ENCODE measurements at places on chromosomes 4 and X.
A peak's percentile ranks its signal among the peaks of the same experiment; 100 is the strongest.

DNA sequence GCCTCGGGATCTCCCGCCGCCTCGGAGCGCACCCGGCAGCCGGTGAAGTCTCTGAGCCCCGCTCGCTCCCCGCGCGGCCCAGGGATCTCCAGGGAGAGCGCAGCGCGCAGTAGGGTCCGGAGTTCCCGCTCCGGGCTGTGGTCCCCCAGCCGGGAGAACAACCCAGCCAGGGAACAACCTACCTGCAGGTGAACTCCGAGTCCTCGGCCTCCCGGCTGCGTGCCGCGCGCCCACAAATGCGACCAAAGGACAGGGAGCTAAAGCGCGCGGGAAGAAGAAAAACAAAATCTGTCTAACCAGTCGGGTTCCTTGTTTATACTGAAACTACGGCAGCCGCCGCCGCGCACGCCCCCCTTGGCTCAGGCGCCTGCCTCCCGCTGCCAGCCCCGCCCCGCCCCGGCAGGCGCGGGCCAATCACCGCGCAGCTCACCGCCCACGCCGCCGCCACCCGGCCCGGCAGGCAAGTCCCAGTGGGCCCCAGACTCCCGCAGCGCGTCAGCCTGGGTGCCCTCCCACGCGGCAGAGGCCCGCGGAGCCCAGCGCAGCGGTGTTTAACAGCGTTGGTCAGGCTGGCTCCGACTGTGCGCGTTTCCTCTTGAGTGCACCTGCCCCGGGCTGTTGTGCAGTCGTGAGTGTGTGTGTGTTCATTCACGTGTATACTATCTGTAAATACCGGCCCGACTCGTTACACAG, at the start of gene RASGEF1B:
Gene RASGEF1B, minus strand, starts transcription at position 320 of the 693 bp plus-strand sequence. CDS start 12,399 bp downstream, outside the sequence.
- peak; percentile 87 for DNase-seq

GRCh38 chr4:177281351-177281909, 28.2 kb upstream of the NEIL3 start:
- DNase-seq: no peak

DNA sequence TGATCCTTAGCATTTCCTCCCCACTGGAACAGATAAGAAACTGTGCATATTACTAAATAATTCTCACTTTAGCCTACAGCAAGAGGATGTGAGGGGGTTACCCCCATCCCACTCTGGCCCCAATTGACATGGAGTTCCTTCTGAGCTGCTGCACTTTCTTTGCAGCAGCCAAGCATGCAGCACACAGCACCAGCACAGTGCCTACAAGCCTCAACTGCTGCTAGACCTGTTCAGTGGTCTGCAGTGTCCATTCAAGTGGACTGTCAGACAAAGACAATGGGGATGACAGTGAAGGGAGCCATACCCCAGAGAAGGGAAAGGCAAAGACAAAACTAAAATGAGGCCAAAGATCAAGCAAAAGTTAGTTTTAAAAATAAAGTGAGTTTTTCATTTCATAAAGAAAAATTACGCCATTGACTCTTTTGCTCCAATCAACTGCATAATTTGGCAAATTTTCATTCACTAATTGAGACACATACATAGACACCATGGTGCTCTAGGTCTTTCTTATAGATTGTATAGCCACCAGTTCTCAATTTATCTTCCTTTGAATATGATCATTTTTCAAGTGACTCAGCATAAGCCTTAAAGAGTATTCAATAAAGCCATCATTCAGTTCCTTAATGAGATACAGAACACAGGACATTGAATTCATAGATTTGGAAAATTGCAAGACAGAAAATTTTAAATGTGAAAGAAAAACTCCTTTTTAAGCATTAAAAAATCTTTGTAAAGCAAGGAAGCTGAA, 410.6 kb downstream of the HNRNPD start:
- no peak for DNase-seq

GRCh38 chr4:24793219-24794005, 2.0 kb upstream of the SOD3 start:
- DNase-seq: no peak

GRCh38 chr4:149713031-149713430, 102.6 kb downstream of the IQCM start:
- no peak for DNase-seq

DNA sequence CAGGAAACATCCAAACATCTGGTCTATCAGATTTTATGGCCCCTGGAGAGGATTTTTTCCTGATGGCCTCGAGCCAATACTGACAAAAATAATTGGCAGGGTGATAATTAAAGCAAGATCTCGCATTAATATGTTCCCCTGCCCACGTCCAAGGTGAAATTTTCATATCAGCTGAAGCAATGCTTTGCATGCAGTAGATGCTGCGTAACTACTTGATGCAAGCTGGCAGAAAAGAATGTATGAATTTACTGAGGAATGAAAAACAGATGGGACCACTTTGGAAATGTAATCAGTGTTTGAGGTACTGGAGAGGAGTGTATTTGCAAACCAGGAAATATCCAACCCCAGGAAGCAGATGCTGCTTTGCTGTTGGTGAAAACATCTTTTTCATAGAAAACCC, 36.8 kb upstream of the REST start:
- no peak for DNase-seq

DNA sequence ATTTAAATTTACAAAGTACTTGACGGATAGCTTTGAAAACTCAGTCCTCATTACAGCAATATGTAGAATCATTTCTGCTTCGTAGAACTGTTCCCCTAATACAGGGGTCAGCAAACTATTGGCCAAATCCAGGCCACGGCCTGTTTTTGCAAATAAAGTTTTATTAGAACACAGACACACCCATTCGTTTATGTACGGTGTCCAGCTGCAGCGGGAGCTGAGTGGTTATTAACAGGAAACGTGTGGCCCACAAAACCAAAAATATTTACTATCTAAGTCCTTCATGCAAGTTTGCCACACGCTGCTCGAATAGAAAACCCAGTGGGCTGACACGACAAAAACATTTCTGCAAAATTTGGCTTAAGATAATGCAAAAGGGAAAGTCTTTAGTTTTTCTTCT, 146.5 kb downstream of the AFAP1 start:
- no peak for DNase-seq

GRCh38 chrX:71549986-71550385, 17.1 kb downstream of the OGT start:
- DNase-seq: no peak

DNA sequence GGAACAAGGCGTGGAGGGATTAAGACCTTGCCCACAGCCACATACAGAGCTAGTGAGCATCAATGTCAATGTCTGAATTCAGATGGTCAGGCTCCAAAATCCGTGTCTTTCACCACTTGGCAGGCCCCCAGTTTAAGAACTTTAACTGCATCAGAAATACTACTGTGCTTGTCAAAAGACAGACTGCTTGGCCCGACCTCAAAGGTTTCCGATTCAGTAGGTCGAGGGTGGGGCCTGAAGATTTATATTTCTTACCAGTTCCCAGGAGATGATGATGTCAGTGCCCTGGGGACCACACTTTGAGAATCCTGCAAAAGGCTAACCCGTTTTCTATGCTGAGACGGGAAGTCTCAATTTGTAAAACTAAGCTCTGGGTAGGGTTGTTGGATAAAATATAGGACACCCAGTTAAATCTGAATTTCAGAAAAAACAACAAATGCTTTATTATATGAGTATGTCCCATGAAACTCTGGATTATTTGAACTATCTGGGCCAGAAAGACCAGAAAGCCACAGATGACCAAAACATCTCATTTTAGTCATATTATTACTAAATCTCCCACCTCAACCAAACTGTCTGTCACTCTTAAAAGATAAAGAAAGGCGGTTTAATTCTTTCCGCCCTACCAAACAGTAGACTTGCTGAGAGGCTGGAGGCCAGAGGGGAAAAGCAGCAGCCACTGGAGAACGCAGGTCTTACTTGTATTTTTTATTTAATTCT, 42.7 kb downstream of the GATB start:
- no peak for DNase-seq

GRCh38 chr4:123609829-123610228, 213.2 kb downstream of the SPRY1 start:
- no peak for DNase-seq

- no peak for DNase-seq
Measured at GRCh38 chr4:23878912-23879732, 10.7 kb downstream of the PPARGC1A start.

GRCh38 chrX:82813671-82814078, 694.4 kb upstream of the POU3F4 start:
- DNase-seq: no peak

GRCh38 chr4:155632310-155632840, 34.3 kb upstream of the GUCY1A1 start:
- no peak for DNase-seq

DNA sequence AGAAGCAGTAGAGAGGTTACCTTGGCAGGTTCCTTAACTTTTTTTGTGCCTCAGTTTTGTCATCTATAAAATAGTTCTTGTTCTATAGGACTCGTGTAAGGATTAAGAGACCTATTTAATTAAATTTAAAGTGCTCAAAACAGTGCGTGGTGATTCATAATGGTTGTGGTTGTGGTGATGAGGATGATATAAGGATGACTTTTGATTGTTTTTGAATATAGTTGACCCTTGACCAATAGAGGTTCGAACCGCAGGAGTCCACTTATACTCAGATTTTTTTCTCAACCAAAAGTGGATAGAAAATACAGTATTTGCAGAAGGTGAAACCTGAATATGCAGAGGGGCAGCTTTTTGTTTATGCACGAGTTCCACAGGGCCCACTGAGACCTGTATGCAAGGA, 14.6 kb downstream of the SMAD1 start:
- no peak for DNase-seq

DNA sequence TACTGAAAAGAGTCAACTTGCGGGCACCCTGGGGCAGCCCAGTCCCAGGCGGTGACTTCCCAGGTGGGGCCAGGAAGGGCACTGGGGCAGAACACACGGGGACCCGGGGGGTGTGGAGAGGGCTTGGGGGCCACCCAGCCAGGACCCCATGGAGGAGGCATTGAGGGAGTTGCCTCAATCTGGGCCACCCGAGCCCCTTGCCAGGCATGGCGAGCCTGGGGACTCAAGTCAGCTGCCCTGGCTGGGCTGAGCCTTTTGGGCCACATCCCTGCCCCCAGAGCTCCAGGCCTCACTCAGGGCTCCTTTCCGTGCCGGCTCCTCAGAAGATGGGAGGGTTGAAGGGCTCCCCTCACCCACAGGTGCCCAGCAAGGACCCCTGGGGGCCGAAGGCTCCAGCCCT, 6.6 kb upstream of the CPLX1 start:
- no peak for DNase-seq

GRCh38 chr4:167000141-167000852, 234.0 kb downstream of the SPOCK3 start:
- no peak for DNase-seq

- DNase-seq: no peak
Measured at GRCh38 chr4:1030559-1030958, 19.1 kb downstream of the FGFRL1 start.

- DNase-seq: no peak
Measured at GRCh38 chr4:68658672-68659071, 11.8 kb downstream of the UGT2B15 start.

GRCh38 chrX:114390251-114390796, 193.6 kb upstream of the HTR2C start:
- no peak for DNase-seq

GRCh38 chrX:38249965-38250364, 29.3 kb upstream of the SRPX start:
- DNase-seq: no peak

- no peak for DNase-seq
Measured at GRCh38 chr4:140584439-140584838, 15.7 kb upstream of the UCP1 start.

- DNase-seq: no peak
Measured at GRCh38 chrX:118756101-118756500, 28.7 kb downstream of the IL13RA1 start.

- DNase-seq: no peak
Measured at GRCh38 chrX:150293311-150294013, 69.7 kb upstream of the MAMLD1 start.

GRCh38 chr4:177444911-177445736, 2.9 kb upstream of the AGA start:
- no peak for DNase-seq

DNA sequence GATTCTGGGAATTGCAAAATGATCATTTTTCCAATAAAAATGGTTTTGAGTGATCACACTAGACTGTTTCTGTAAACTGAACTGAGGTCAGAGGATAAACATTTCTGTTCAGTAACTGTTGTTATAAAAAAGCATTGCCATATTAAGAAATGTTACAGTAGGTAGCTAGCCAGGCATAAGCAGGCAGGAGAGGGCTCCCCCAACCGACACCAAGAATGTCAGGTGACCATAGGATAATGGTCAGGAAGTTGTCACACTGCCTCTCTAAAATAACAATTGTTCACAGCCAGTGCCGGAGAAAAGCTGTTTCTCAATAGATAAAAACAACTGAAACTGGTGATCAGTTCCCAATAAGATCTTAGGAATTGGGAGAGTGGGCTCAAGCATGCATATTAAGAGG, 306.2 kb upstream of the SLIT2 start:
- DNase-seq: no peak

DNA sequence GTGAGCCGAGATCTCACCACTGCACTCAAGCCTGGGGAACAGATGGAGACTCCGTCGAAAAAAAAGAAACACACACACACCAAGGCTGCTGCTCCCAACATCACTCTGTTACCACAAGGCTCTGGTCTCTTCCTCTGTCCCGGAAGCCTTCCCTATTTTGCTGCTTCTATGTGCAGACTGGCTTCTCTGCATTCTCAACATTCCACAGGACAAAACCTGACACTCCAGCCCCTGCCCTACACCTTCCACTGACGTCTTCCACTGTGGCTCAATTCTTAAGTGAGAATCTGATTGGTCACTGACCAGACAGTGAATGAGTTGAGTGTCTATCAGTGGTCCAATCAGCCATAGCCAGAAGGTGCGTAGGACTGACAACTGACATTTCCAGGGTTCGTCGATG, 5.9 kb downstream of the ODAPH start:
- DNase-seq: no peak

DNA sequence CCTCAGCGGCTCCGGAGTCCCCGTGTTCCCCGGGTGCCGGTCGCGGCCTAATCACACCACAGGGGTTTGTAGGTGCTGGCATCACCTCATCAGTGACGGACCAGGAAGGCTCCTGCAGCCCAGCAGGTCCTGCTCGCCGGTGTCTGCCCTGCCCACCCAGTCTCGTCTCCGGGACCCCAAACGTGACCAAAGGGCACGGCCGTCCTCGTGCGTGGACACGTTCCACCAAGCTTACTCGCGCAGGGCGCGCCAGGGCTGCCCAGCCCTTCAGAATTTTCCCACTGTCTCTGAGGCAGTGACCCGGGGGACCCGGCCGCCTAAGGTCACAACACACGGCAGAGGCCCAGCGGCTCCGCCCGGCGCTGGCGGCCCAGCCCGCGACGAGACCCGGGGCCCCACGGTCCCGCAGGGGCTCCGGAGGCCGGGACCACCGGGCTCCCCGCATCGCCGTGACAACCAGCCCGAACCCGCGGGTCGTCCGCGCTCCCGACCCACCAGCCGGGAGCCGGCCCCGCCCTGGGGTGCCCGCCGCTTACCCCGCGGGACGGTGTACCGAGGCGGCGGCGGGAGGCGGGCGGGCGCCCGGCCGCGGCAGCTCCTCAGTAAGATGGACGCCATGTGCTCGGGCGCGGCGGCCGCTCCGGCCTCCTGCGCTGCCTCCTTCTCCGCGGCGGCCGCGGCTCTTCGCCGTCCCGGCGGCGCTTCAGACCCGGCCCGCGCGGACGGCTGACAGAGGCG, 454 bp downstream of the LETM1 start:
- no peak for DNase-seq

GRCh38 chrX:142299406-142299805, 94.3 kb upstream of the MAGEC2 start:
- DNase-seq: no peak
